ENCODE measurements at places on chromosomes 1 and 21. TPM values are rescaled to one million over a fixed set of nuclear protein-coding genes. Genes with fewer than 3 reads are reported as not detected.

The SH2D2A gene
- not detected for total RNA-seq

The MAP1LC3C gene
- total RNA-seq, result under 0.01 TPM

The CELA3B gene
- not detected for total RNA-seq

The TNNT2 gene
- not detected for total RNA-seq

The NIBAN1 gene
- total RNA-seq, result 59.1 TPM

The LELP1 gene
- not detected for total RNA-seq

The HJV gene
- total RNA-seq, result not detected

The BCL2L15 gene
- total RNA-seq, result under 0.01 TPM

The SLAMF9 gene
- 0.09 TPM for total RNA-seq

The SPATA46 gene
- total RNA-seq, result not detected

The EPS8L3 gene
- total RNA-seq, result not detected

The ZNF593 gene
- total RNA-seq, result 14.8 TPM

The TMPRSS3 gene
- not detected for total RNA-seq

The ADAM30 gene
- 0.05 TPM for total RNA-seq
